IMR-90 (cell line): ENCODE measurements at places on chromosomes 5 and 9.

GRCh38 chr9:98108531-98109031 is 10.4 kb downstream of the TRIM14 start:
- DNase-seq = no peak
- no peaks in the 10 kb centered on the region for H3K27me3 ChIP-seq
- H3K36me3 ChIP-seq = no peaks in the 10 kb centered on the region

GRCh38 chr9:125416517-125416916 is 154.9 kb downstream of the GAPVD1 start:
- H3K36me3 ChIP-seq = no peaks in the 10 kb centered on the region
- H3K27me3 ChIP-seq = no peaks in the 10 kb centered on the region
- no peak overlapping the region for H3K27ac ChIP-seq
- no peaks in the 10 kb centered on the region for H3K4me1 ChIP-seq

GRCh38 chr5:2833556-2833955 is 82.1 kb upstream of the IRX2 start:
- no peaks in the 10 kb centered on the region for H3K27me3 ChIP-seq
- DNase-seq = no peak
- H3K36me3 ChIP-seq = no peaks in the 10 kb centered on the region
- H3K27ac ChIP-seq = no peak overlapping the region

DNA sequence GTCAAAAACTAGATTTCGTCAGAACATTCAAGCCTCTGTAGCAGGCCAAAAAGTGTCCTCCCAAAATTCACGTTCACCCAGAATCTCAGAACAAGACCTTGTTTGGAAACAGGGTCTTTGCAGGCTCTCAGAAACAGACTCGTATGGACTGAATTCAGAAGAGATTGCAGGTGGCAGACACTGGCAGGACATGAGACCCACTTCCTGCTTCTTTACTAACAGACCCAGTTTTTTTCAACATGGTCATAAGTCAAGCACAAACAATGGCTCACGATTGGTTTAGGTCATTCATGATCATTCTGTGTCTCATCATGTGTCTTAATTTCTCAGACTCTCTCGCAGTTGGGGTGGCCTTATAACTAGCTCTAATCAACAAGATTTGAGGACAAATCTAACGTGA is 5.4 kb upstream of the TENT4A start:
- H3K4me1 ChIP-seq = peaks cover 20% of the 10 kb centered on the region
- H3K27ac ChIP-seq = no peak overlapping the region
- no peaks in the 10 kb centered on the region for H3K27me3 ChIP-seq

DNA sequence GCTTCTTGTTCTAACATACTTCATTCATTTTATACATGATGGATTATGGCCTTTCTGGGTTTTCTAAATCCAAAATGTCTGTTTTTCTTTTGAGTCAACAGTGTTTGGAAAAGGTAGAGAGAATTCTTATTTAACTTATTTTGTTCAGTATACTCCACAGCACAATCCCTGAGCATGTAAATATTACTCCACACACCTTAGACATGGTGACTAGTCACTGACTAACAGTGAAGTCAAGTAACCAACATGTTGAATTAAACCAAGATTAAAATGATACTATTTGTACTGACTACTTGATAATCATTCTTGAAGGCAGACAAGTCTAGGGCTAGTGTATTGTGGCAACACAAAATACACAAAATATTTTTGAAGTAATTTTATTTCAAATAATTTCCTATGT is 55.0 kb downstream of the HAPLN1 start:
- H3K27me3 ChIP-seq = peaks cover 2% of the 10 kb centered on the region
- no peaks in the 10 kb centered on the region for H3K4me1 ChIP-seq

DNA sequence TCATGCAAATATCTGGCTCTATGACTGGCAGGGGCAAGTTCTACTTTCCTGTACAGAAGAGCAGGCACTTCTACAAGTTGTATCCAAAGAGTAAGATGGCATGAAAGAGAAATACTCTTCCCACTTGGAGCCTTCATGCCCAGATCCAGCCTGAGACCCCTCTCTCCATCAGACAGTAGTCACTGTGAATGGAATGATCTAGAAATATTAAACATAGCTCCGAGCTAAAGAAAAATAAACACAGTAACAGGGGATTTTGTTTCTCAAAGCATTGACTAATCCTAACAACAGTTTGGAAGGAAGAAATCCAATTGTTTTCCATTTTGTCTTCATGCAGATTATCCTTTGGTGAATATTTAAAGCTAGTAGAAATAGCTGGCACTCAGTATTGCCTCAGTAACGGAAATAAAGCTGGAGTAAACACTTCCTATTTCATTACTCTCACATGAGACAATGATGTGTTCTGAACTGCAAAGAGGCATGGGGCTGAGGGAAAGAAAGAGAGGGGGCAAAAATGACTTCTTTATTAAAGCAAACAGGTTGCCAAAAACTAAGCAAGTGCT is 100.0 kb downstream of the SEMA5A start:
- no peak overlapping the region for H3K27ac ChIP-seq
- DNase-seq = peak; percentile 60
- peaks cover 14% of the 10 kb centered on the region for H3K4me1 ChIP-seq
- no peaks in the 10 kb centered on the region for H3K27me3 ChIP-seq
